ENCODE measurements at places on chromosomes 2 and 18.

- DNase-seq, result no peak
Observed at GRCh38 chr2:187617905-187618304, 63.7 kb upstream of the TFPI start.

DNA sequence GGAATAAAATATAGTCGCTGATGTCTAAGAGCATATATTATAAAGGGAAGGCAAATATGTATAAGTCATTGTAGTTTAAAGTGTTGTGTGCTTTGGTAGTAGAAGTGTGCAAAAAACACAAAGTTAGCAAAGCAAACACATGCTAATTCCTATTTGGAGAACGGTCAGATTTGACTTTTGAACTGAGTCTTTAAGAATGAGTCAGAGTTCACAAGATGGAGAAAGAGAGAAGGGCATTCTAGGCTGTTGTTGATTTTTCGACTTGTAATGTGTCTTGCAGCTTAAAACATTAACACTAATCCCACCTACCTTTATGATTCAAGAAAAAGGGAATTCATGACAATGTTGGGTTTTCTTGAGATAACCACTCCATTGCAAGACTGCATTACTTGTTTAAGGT, 98.1 kb downstream of the CRIM1 start:
- DNase-seq, result no peak

DNA sequence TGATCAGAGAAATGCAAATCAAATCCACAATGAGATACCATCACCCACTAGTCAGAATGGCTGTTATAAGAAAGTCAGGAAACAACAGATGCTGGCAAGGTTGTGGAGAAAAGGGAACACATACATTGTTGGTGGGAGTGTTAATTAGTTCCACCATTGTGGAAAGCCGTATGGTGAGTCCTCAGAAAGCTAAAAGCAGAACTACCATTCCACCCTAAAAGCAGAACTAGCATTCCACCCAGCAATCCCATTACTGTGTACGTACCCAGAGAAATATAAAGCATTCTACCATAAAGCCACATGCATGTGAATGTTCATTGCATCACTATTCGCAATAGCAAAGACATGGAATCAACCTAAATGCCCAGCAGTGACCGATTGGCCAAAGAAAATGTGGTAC, 60.7 kb downstream of the ANKRD62 start:
- no peak for DNase-seq

DNA sequence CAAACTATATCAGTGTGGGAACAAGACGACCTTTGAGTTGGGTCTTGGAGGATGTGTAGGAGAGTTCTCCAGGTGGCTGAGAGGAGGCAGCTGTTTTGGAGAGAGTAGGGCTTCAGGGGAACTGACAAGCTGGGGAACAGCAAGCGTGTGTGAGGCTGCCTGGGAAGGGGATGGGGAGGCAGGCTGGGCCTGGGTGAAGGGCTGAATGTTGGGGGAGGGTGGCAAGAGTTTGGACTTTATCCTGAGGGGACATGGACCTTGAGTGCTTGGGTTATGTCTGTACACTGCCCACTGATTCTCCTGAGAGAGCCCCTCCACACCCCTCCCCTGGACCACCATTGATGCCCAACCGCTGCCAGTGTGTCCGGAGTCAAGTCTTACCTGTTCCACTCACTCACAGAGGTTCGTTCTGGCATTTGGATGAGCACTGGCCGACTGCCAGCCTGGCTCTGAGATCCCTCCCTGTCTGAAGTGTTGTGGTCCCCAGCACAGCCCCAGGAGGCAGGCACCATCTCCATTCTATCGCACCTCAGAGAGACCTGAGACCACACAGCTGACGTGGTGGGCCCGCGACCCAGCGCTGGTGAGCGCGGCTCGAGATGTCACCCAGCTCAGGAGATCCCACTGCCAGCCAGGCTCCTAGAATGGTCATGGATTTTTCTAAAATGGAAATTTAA, 59.5 kb downstream of the DCDC2C start:
- DNase-seq, result no peak

GRCh38 chr2:205689820-205690219, 7.5 kb downstream of the NRP2 start:
- DNase-seq, result no peak

- DNase-seq, result no peak
Observed at GRCh38 chr18:23927821-23928746, 86.5 kb upstream of the TTC39C start.

GRCh38 chr2:86078774-86079545, 26.7 kb downstream of the POLR1A start:
- DNase-seq, result peak; percentile 76

DNA sequence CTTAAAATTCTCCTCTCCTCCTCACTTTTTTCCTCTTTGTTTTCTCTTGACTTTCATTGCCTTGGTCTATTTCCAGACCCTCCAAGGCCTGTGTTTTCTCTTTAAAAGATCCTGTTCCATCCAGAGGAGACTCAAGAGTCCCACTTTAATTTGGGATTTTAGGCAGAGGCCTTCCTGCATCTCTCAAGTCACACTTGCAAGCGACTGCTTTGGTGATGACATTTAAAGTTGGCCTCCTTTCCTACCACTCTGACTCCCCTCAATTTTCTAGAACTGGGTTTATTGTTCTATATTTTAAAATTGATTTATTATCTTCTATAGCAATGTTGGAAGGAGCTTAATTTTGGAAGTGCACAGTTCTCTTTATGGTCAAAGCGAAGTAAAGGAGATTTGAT, 16.3 kb downstream of the ASAP2 start:
- no peak for DNase-seq

GRCh38 chr2:1817256-1818051, 73.1 kb upstream of the PXDN start:
- DNase-seq, result peak; percentile 96

DNA sequence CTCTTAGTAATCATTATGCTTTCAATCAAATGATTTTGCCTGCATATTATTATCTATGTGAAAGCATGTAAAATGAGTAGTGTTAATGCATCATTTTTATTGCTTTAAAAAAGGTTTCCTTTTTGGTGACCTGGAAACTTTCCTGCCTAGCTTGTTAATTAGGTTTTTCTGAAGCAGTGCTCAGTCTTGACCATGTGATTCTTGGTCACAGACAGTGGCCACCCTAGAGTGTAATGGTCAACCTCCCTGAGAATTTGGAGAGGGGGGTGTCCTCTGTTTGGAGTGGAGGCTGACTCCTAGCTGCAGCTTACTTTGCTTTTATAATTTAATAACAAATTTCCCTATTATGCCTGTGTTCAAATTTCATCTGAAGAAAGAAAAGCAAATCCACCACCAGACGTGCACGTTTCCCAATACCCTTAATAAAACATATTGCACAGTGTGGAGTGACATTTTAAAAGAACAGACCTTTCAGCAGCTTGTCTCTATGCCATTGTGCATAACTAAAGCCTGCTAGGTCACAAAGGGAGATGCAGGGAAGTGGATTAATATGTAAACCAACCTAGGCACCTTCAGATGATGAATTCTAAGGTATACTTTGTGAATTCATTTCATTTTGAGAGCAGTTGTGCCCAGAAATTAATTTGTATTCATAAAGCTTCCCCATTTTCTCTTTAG, 130.6 kb downstream of the RPRM start:
- no peak for DNase-seq

GRCh38 chr2:33144243-33144642, 197.5 kb downstream of the LTBP1 start:
- DNase-seq, result no peak

- DNase-seq, result no peak
Observed at GRCh38 chr2:14577843-14578242, 54.7 kb upstream of the LRATD1 start.

DNA sequence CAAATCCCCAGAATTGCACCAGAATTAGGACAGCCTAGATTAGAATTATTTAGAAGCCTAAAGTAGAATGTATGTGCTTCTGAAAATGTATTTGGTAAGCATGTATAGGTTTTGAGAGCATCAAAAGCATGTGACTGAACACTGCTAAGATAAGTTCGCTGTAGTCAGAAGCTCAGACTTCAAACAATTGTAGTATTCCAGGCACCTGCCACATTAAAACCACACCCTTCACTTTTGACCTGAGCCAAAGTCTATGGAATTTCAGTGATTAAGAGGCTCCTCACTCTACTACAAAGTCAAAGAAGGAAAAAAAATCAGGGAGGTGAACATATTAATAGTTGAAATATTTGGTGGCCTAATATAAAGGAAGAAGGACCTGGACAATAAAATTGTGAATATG, 8.2 kb downstream of the KCNJ3 start:
- DNase-seq, result no peak

- no peak for DNase-seq
Observed at GRCh38 chr2:237509905-237510304, 22.9 kb downstream of the MLPH start.

- no peak for DNase-seq
Observed at GRCh38 chr2:157325786-157326185, at the start of gene ERMN. Gene ERMN, minus strand, starts transcription at chr2:157325824. Its CDS starts 182 bp downstream, at chr2:157325642.

DNA sequence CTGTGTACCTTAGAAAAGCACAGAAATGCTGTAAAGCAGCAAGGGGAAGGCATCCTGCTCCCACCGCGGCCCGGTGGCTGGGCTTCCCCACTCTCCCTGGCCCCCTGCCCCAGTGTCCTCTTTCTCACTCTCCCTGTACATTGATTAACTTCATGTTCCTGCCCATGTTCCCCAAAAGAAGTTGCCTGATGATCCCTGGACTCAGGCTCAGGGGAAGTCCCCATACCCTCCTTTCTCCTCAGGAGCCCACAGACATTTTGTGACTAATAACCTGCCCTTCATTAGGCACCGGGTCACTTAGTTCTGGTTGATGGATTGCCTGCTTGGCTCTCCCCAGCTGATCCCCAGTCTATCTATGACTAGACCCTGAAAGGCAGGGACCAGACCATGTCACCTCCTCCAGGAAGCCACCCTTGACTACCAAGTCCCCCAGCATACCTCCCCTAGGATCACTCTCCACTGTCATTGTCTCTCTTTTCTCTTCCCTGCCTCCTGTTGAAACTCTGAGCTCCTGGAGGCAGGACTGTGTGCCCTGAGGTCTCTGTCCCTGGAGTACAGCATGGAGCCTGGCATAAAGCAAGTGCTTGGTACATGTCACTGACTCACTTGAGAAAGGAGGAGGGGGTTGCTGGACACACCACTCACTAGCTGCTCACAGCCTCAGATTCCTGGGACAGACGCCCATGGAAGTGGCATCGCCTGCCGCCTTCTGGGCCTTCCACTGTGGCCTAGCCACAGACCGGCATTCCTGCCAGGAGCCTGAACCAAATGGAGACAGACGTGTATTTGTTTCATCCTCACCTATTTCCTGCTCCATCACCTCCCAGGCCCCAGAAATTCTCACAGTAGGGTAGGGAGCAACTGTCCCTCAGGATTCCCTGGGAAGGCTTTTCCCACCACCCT, 13.5 kb downstream of the MALL start:
- DNase-seq, result no peak

GRCh38 chr2:111204706-111205105, 84.0 kb downstream of the BCL2L11 start:
- no peak for DNase-seq

DNA sequence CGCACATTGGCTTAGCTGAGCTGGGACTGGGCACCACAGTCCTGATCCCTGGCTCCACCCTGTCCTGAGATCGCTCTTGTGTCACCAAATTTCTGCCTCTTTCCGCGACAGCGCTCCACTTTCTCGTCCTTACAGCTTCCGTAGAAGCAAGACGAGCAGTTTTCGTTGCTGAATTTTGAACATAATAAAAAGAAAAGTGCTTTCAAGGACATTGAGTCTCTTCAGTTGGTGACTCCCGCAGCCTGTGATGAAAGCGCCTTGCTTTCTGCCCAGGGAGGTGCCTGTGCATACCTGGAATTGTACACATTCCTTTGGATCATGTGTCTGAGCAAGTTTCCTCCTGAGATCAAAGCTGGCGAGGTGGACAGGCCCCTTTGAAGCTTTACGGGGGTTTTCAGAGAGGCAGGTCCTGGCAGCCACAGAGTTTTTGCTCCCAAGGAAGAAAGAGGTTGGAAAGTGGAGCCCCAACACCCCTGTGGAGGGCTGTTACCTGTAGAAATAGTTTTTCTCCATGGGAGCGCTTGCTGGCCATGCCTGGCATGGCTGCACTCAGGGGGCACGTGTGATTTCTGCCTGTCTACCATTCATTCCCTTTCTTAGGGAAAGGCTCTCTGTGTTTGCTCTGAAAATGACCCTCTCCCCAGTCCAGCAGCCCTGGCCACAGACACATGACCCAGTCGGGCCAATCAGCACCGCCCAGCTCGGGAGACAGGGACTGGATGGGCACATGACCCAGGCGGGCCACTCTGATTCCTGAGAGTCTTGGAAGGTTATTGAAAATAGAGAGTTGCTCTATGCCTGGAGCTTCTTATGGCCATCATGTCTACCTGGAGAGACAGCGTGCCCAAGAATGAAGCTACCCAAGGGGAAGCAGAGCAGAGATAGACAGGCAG, 115.6 kb upstream of the OTOS start:
- DNase-seq, result no peak

DNA sequence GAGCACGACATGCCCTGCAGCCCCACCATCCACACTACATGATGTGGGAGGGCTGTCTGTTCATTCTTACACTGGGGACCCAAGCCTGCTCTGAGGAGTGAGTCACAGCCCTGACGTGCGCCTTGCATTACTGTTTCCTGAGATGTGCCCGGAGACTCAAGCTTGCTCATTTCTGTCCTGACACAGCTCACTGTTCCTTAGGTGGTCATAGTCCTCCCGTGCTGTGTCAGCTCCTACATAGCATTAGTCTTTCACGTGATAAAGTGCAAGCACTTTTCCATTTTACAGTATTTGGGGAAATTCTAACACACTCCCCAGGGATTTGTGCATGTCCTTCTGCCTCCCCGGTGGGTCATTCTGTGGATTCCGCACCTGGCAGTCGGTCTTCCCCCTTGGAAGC, 46.2 kb upstream of the TRIM43B start:
- DNase-seq, result no peak

DNA sequence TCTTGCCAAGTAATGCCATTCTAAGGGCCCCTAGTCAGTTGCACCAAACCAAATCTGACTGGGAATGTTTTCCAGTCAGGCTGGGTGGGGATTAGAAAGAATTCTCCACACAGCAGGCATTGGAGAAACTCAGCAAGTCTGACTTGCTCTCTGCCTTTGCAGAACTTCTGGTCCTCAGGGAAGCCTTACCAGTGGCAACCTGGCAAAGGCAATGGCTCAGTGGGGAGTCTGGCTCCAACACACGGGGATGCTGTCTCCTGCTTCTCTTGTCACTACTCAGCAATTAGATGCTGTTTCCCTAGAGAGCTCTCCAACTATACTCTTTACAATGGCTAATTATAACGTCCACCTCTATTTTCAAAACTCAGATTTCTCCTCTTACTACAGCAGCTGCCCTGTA, 810.7 kb downstream of the LRRTM4 start:
- no peak for DNase-seq
